Putamen (tissue), 1 donor: ENCODE measurements at places on chromosomes 2 and 18.

GRCh38 chr2:128373451-128374000 is 54.9 kb upstream of the HS6ST1 start:
- no peak for DNase-seq

DNA sequence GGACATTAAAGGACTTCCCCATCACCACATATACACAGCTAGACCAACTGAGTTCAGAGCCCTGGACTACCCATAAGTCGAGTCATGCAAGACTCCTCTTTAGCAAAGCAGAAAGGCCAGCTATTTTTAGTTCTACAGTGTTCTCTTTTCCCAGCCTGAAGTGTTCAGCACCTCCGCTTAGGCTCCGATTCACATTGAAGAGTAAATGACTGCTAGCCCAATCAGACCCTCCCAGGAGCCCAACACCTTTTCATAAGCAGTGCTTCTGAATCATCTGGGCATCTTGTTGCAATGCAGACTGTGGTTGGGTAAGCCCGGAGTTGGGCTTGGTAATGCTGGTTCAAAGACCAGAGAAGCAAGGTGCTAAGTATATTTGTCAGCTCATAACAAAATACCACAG is 138.6 kb upstream of the MSH6 start:
- no peak for DNase-seq

GRCh38 chr2:239445771-239446524 is 45.1 kb upstream of the HDAC4 start:
- DNase-seq, result peak; percentile 94

DNA sequence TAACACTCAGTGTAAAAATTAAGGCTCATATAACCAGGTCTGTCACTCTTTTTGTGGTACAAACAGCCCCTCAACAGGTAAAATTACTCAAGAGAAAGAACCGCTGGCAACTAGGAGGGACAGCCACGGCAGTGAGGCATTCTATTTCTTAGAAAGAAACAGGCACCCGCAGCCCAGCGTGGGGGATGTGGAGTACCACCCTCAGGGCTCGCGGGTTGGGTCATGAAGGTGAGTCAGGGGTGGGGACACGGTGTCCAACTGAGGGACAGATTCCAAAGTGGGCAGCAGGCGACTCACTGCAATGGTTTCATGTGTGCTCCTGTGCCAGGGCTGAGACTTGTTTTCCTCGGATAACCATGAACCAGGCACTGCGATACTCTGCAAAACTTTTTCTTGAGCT is 129.4 kb downstream of the DTNB start:
- DNase-seq, result no peak

GRCh38 chr2:69776886-69777785 is 35.2 kb downstream of the ANXA4 start:
- no peak for DNase-seq

- DNase-seq, result no peak
Measured at GRCh38 chr2:168658706-168659105, 143.7 kb upstream of the NOSTRIN start.

- DNase-seq, result no peak
Measured at GRCh38 chr18:57730146-57730545, 73.0 kb downstream of the ATP8B1 start.

- DNase-seq, result no peak
Measured at GRCh38 chr2:185201063-185201462, 537.5 kb upstream of the FSIP2 start.

DNA sequence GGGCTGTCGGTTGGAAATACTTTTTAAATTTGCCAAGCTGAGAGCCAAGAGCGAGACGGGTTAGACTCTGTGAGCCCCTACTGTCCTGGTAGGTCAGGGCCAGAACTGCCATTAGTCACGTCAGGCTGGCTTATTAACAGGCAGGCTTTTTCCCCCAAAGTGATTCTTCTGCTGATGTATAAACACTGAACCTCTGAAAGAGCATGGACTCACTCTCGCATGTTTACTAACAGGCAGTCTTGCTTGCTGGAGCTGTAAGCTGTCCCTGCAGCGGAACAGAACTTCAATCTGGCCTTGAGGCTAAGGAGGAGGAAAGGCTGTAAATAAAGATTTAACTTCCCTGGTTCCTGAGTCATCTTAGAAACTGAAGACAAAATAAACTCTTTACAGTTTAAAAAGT is 288.4 kb downstream of the PIEZO2 start:
- DNase-seq, result no peak

DNA sequence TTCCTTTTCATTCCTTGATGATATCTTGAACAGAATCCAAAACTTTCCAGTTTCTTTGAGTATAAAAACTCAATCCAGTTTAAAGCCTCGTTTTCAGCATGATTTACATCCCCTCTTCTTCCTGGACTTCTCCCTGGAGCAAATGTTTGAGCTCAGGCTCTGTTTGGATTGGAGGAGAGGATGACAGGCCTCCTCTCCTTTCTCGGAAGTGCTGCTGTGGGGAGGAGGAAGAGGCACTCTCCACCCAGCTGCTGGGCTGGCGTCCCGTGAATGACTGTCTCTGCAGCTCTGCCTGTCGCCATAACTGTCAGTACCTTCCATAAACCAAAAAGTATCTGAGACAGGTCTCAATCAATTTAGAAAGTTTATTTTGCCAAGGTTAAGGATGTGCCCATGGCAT is 238.2 kb upstream of the AGAP1 start:
- DNase-seq, result no peak

GRCh38 chr18:28153485-28154065 is 23.4 kb downstream of the CDH2 start:
- no peak for DNase-seq

GRCh38 chr2:226839951-226840350 is 4.1 kb downstream of the RHBDD1 start:
- DNase-seq, result no peak

DNA sequence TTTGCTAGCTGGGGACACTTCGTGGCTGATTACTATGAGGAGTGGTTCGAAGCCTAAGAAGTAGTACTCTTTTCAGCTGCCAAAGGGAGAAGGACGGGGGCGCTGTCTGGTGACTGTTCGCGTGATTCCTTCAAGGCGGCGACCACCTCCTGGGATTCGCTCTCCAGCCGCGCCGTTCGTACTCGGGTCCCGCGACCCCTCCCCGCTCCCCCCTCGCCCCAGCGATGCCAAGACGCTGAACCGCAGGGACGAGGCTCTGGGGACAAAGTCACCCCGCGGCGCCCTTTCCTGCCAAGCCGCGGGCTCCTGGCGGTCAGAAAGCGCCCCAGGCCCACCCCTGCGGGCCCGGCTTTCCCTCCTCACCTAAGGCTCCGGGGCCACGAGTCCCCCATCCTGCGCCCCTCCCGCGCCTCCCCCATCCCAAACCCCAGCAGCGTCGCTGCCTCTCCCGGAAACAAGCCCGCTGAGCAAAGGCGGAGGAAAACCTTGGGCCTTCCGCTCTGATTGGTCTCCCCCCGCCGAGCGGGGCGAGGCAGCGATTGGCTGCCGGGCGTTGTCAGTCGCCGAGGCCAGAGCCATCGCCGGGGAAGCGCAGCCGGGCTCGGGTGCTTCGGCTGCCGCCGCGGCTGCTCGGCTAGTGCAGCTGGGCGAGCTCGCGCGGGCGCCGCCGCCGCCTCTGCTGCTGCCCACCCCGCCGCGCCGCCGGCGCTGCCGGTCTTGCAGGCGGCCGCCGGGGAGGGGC is 404.3 kb downstream of the XIRP2 start:
- peak; percentile 91 for DNase-seq

DNA sequence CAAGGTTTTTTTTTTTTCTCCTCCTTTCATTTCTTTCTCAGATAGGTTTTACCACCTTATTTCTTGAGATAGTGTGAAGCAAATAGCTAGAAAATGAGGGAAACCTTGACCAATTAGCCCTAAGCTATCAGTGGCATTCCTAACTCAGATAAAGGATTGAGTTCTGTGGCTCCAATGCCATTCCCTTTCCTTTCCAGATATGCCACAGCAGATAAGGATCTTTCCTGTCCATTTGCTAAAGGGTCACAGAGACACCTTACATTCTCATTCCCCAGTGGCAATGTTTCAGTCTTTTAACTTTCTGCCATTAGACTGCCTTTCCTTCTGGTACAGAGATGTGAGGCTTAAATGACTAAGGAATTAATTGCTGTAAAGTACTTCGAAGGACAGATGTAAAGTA is 81.7 kb downstream of the MGAT5 start:
- DNase-seq, result no peak

GRCh38 chr2:6883448-6884122 is 6.0 kb downstream of the RSAD2 start:
- no peak for DNase-seq

- DNase-seq, result no peak
Measured at GRCh38 chr2:182509-183122, 81.2 kb downstream of the SH3YL1 start.

DNA sequence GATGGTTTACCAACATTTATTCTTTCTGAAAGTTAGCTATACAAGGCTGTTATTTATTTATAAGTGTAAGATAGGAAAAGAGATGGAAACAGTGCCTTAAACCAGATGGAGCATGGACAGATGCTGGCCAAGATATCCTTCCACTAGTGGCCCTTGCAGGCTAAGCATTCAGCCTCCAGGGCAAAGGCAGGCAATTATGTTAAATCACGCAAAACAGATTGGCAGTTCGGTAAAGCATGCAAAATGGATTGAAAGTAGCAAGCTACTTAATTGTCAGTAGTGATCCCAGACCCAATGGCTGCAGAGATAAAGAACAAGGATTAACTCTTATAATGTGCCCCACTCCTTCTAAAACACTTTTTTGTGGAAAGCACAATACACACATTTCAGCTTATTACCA is 105.4 kb upstream of the MAP4K3 start:
- no peak for DNase-seq

DNA sequence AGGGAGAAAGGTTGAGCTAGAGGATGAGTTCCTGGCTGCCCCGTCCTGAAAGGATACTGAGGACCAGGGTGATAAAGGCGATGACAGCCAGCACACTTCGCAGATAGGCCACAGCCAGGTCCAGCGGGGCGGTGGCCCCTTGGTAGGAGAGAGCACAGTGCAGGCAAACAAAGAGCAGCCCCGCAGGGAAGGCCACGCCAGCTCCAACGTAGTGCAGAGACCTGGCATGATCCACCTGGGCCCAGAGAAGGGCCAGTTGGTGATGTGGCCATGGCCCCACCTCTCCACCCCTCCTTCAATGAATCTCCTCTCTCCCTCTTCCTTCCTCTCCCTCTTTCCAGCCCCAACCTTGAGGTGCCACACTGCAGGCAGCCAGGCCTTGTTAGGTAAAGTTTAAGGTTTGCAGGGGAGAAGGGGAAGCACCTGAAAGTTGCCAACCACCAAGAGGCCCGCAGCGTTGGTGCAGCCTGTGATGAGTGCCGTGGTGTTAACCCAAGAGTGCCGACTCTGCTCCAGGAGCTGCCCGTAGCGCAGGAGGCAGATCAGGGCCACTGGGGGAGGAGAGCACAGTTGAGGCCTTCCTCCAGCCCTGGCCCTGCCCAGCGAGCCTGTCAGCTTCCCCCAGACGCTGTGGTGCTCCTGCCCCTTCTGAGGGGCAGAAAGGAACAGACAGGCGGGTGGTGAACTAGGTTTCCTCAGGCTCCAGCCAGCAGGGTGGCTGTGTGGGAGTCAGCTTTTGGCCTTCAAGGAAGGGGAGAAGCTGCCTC is 2.8 kb downstream of the TMEM150A start:
- DNase-seq, result no peak

DNA sequence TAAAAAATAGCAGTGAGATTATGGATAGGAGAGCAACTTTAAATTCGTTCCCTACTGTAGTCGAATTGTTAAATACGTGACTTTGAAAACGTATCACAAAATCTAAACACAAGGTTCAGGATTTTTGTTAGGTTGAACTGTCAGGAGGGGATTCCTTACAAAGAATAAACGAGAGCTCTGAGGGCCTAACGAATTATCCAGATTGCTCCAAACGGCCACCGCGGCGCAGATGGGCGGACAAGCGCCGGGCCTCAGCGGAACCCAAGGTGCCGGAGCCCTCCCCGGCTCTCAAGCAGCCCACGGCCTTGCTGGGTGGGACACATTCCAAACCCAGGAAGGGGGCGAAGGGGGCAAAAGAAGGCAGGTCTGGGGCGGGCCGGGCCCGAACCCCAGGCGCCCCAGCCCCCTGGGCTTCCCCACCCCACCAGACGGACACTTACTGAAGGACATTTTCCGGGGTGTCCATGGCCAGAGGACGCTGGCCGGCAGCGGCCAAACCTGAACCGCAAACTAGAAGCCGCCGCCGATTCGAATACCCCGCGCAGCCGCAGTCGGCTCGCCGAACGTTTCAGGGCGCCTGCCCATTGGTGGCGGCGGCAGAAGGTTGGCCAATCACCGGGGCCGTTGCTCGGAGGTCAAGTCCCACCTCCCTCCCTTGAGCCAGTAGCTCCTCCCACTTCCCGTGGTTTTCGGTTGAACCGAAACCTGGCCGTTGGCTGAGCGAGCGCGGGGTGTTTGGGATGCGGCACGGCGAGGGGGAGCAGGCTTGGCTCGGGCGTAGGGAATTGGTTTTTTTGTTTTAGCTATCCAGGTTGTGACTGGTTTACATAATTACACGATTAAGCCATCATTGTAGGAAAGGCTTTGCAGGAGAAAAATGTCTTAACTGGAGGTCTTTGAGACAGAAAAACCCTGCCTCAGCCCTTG is at the start of gene BUB1:
Gene BUB1, minus strand, starts transcription at position 534 of the 927 bp plus-strand sequence. Its CDS starts 68 bp downstream, at position 466.
- peak; percentile 94 for DNase-seq

GRCh38 chr18:58691256-58691655 is 20.0 kb downstream of the MALT1 start:
- DNase-seq, result no peak

DNA sequence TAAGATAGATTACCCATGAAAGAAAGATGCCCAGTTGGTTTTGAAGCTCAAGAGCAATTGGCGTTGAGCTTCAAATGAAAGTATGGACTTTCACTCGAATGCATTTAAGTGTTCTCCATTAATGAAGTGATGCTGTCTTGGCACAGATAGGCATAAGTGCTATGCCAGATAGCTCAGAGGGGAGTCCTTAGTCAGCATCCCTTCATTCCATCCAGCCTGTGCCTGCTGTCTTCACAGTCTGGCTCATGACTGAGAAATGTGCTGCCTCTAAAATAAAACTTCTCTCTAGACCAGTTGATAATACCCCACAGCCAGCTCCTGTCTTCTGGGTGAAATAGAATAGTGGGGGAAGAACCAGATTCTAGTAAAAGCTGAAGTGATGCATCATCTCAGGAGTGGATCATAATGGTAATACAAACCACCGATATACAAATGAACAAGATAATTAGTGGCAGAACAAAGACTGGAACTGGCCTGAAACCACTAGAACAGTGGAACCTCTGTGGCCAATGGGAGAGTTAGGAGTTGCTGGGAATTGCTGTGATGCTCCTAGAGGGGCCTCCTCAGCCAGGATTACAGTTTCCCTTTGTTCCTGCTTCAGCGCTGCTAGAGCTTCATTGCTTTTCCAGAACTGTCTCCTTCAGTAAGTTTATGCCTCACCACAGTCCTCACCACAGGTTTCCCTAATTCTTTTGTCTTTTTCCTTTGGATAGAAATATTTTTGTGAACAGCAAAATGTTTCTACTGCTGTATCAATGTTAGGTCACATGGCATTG is 359.3 kb downstream of the KIAA1328 start:
- DNase-seq, result no peak

DNA sequence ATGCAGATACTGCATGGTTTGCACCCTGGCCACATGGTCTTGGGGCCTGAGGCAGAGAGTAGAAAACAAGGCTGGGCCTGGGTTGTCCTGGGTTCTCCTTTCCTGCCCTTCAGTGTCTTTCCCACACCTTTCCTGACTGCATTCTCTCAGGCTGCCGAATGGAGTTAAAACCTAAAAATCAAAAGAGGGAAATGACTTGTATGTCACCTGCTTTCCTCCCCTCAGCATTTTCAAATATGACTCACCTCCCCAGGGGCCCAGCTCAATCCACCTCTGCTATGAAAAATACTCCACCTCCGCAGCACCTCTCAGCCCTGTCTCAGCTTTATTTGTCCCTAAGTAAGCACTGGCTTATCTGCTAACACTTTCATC is 457.8 kb upstream of the MEX3C start:
- peak; percentile 75 for DNase-seq
